GM23338 (cell line): ENCODE measurements at places on chromosomes 6 and 20.

GRCh38 chr6:111549168-111549567 lies 56.5 kb downstream of the TRAF3IP2 start:
- no peak for DNase-seq

- peak; percentile 96 for DNase-seq
Observed at GRCh38 chr6:100464903-100465700, at the start of gene SIM1. Gene SIM1, minus strand, starts transcription at chr6:100464921. Its CDS starts 1,453 bp downstream, at chr6:100463468.

DNA sequence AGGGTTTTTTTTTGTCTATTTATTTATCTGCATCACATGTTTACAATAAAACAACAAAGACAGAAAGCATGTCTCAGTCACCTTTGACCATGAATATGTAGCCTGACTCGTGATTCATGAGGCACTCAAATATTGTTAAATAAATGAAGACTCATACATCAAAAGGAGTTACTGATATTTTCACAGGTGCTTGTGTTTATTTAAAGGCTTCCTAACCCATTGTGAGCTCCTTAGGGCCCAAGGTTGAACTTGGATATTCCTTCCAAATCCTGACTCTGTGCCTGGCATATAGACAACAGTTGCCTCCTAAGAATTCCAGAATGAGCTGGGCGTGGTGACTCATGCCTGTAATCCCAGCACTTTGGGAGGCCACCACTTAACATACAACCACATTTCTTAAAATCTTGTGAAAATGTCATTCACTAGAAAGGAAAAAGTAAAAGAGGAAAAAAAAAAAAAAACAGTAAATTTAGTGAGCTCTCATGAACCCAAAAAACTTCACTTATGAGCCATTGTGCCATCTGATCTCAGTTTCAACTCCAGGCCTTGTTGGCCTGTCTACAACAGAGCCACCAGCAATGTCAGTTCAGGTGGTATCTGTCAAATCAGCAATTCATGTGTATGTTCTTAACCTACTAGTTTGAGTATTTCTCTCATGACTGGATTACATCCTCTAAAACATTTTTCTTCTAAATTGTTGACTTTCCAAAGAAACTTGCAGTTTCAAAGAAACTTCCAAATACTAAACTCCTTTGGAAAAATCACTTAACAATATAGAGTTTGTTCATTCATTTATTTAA lies 162.7 kb upstream of the MARCKS start:
- DNase-seq: no peak

GRCh38 chr6:28274888-28275287 lies 6.5 kb upstream of the PGBD1 start:
- DNase-seq: no peak

- DNase-seq: no peak
Observed at GRCh38 chr6:4029687-4030086, 49.2 kb downstream of the FAM217A start.

- no peak for DNase-seq
Observed at GRCh38 chr20:39107741-39108140, 145.6 kb downstream of the DHX35 start.

DNA sequence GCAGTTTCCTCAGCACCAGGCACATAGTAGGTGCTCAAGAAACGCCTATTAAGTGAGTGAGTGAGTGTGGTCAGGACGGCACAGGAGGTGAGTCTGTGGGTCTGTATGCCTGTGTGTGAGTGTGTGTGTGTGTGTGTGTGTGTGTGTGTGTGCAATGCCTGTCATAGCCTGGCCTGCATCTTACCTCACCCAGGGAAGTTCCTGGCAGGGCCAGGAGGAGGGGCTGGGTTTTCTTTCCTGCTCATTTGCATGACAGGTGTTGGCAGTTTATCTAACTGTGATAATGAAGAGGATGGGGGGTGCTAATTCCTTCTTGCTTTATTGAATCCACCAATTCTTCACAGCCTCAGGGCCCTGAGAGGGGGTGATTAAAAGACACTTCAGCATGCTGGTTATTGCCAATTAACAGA lies 146.7 kb upstream of the MLN start:
- peak; percentile 70 for DNase-seq

GRCh38 chr6:35765739-35766138 lies 10.7 kb upstream of the CLPSL2 start:
- DNase-seq: peak; percentile 27

GRCh38 chr6:21265034-21265729 lies 328.4 kb upstream of the SOX4 start:
- no peak for DNase-seq

DNA sequence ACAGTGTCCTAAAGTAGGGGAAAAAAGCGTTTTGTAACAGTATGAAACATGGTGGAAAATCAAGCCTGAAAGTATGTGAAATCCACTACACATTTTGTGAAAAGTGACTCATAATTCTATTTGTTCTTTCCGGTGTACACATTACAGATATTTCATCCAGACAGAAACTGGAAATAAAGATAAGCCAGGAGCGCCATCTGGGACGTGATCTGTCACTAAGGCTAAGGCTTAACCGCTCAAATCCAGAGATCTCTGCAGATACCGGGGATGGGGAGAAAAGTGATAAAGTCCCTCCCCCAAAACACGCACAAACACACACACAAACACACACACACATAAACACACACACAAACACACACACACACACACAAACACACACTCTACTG lies 26.6 kb upstream of the SRSF6 start:
- DNase-seq: no peak

GRCh38 chr6:14321992-14322772 lies 204.6 kb downstream of the CD83 start:
- peak; percentile 29 for DNase-seq

DNA sequence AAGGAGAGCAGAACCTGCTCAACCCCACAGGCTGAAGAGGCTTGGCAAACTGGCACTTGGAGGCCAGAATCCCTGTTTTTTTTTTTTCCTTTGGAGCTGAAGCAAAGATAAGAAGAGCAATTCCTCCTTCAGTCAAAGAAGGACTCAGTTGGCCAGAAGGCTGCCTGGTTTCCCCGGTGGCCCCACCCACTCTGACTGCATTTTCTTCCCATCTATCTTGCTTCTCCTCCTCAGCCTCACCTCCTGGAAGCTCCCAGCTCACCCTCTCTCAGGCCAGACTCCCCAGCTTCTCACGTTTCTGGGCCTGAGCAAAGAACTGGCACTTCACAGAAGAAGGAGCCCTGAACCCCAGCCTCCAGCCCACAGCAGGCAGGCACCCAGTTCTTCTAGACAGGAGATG lies 2.4 kb downstream of the LRFN2 start:
- DNase-seq: no peak

DNA sequence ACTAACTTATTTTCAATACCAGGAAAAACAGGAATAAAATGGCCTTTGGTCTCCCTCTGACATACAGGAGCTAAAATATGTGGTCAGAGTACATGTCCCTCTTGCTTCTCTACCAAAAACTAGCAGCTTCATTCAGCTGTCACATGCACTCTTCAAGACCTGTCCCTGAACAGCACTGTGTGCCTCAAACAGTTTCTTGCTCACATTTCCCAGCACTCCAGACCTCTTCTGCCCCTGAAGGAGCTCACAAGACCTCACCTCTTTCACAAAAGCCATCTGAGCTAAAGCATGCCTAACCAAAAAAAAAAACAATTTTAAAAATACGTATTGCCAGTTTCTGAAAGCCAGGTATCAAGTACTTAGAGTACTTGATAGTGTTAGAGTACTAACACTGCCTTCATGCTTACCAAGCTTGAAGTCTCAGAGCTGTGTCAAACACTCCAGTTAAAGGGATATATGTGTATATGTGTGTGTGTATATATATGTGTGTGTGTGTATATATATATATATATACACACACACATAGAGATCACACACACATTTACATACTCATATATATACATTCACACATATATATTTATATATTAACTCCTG lies 148.3 kb upstream of the POU3F2 start:
- DNase-seq: no peak

DNA sequence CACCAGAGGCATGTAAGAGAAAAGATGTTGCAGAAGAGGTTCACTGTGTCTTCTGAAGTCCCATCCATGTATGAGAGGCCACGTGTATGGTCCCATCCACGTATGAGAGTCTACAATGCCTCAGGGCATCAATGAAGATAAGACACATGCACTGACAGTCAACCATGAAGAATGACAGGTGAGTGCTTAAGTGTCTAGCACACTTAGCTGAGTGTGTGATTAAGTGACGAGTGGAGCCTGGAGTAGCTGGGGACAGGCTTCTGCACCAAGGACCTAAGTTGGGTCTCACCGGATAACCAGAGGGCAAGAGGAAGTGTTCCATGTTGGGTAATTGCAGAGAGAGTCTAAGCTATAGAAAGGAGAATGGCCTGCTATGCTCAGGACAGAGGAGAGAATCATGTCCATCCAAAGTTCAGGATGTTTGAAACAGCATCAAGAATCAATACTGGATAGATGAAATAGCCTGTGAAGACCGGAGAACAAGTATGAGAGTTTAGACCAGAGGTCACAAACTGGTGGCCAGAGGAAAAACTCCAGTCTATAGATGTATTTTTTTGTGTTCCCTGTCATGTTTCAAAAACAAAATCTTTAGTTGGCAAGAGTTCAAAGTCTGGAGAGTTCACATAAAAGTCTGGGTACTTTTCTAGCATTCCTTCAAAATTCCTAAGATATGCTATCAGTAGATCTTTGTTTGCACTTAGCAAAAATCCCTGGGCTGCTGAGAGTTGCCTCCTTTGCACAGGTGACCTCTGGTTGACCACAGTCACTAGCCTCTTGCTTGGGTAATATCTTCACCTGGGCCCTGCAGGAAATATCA lies 165.8 kb downstream of the KIF16B start:
- no peak for DNase-seq

DNA sequence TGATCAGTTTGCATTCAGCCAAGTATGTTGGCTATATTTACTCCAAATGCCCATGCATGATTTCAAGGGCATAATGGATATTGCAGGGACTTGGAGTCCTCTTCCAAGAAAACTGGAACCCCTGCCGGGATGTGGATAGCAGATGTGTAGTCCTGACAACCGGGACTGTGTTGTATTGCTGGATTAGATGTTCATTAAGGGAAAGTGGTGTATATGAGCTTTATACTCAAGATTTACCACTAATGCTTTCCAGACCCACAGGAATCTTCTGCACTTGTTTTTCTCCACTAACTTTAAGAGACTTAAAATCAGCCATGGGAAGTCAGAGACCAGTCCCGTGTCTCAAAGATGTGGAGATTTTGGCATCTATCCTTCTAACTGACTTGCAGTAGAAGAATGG lies 770.9 kb downstream of the HDGFL1 start:
- DNase-seq: no peak

- no peak for DNase-seq
Observed at GRCh38 chr6:40307712-40308111, 279.5 kb downstream of the LRFN2 start.

GRCh38 chr20:37198932-37199660 lies 19.7 kb upstream of the MROH8 start:
- DNase-seq: no peak

- DNase-seq: no peak
Observed at GRCh38 chr6:38248500-38249234, 391.1 kb downstream of the BTBD9 start.

- DNase-seq: no peak
Observed at GRCh38 chr6:164099269-164099865, 684.8 kb downstream of the QKI start.

DNA sequence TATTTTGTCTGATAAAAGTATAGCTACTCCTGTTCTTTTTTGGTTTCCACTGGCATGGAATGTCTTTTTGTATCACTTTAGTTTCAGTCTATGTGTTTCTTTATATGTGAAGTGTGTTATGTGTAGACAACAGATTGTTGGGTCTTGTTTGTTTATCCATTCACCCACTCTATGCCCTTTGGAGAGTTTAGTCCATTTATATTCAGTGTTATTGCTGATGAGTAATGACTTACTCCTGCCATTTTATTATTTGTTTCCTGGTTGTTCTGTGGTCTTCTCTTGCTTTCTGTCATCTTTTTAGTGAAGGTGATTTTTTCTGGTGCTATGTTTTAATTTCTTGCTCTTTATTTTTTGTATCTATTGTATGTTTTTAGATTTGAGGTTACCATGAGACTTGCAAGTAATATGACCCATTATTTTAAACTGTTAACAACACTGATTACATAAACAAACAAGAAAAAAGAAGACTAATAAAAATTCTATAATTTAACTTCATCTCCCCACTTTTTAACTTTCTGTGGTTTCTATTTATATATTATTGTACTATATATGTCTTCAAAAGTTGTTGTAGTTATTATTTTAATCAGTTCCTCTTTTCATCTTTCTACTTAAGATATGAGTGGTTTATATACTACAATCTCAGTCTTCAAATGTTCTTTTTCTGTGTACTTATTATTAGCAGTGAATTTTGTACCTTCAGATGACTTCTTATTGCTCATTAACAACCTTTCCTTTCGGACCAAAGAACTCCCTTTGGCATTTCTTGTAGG lies 323.4 kb downstream of the BTBD9 start:
- DNase-seq: no peak

GRCh38 chr6:14077193-14077867 lies 40.2 kb upstream of the CD83 start:
- no peak for DNase-seq

DNA sequence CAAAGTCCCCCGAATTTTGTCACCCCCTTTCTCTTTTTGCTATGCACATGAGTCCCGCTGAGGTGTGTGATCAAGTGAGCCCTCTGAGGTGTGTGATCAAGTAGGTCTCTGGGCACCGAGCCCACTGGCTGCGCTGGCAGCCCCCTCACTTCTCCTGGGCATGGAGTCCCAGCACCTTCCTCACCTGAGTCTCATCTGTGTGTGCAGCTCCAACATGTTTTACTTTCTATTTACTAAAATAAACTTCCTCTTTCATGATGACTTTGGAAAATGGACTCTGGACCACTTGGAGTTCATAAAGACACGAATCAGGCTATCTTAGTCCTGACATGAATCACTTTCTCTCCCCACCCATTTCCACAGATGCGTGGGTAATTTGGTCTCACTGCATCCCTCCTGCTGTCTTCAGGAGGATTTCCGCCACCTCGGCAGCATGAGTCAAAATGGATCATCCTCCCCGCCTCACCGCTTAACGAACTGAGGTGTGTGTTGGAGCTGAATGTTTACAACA lies 39.8 kb downstream of the PRDM1 start:
- DNase-seq: no peak

- DNase-seq: peak; percentile 73
Observed at GRCh38 chr20:15637950-15638754, 935.1 kb downstream of the KIF16B start.

DNA sequence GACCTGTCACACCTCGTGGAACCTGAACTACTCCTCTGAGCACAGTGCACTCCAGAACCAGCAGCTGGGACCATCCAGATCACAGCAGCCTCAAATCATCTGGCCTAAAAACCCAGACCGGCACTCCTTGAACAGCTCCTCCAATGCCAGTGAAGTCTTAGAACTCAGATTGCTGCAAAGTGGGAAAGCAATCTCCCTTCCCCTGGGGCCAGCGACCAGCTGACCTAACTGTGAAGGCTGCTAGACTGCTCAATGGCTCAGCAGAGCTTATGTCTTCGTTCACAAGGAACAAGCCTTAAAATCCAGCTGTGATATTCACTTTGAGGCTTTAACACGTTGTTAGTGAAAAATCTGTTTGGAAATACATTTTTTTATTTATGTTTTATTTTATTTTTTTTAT lies 243.2 kb downstream of the ANKRD60 start:
- no peak for DNase-seq
